ENCODE measurements at places on chromosomes 4 and X. TPM values are rescaled to one million over a fixed set of nuclear protein-coding genes. Genes with fewer than 3 reads are reported as not detected.

PCDH11X gene
- total RNA-seq = not detected

MAGEA11 gene
- total RNA-seq = not detected

- H3K4me3 ChIP-seq = no peak overlapping the region
- H3K4me1 ChIP-seq = no peaks in the 10 kb centered on the region
- DNase-seq = no peak
- no peaks in the 10 kb centered on the region for H3K27me3 ChIP-seq
- H3K36me3 ChIP-seq = no peaks in the 10 kb centered on the region
- no peak overlapping the region for H3K27ac ChIP-seq
Measured at GRCh38 chr4:138439143-138439581, 197.0 kb upstream of the SLC7A11 start.

DNA sequence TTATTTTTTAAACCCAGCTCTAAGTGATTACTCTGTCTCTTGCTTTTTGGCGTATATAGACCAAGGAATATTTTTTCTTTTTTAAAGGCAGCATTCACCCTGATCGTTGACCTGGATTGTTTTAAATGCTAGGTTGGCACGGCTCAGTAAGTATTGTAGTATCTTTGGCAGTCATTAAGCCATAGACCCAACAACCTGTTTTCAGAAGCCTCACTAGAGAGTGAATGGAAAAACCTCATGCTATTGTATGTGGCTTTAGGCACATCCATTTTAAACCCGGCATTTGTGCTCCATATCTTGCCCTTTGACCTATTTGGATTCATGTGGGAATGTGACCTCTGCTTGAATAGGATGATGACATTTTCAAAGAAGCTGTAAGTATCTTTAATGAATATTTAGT lies 183.9 kb downstream of the SNCA start:
- H3K27ac ChIP-seq = no peak overlapping the region
- H3K4me3 ChIP-seq = no peak overlapping the region
- no peaks in the 10 kb centered on the region for H3K4me1 ChIP-seq
- H3K36me3 ChIP-seq = no peaks in the 10 kb centered on the region
- DNase-seq = no peak
- peaks cover 17% of the 10 kb centered on the region for H3K27me3 ChIP-seq
